ENCODE measurements at places on chromosomes 7 and 10.

GRCh38 chr10:76778914-76779795, 858.5 kb downstream of the KCNMA1 start:
- DNase-seq: no peak

- DNase-seq: no peak
Observed at GRCh38 chr10:76436401-76436811, 1005.0 kb downstream of the LRMDA start.

DNA sequence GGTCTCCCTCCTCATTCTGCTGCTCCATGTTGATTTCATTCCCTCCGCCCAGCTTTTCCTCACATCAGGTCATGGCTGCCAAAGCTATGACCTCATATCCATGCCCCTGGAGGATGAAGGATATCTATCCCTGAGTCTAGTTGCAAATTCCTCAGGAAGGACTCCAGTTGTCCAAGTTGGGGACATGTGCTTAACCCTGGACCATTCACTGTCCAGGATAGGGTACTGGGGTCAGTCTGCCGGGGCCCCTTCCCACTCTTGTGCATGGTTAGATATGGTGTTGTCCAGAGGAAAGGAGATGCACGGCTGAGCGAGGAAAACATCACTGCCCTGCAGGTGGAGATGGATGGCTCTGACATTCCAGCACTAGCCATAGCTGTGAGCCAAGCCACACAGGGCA, 51.9 kb upstream of the COMTD1 start:
- DNase-seq: no peak

DNA sequence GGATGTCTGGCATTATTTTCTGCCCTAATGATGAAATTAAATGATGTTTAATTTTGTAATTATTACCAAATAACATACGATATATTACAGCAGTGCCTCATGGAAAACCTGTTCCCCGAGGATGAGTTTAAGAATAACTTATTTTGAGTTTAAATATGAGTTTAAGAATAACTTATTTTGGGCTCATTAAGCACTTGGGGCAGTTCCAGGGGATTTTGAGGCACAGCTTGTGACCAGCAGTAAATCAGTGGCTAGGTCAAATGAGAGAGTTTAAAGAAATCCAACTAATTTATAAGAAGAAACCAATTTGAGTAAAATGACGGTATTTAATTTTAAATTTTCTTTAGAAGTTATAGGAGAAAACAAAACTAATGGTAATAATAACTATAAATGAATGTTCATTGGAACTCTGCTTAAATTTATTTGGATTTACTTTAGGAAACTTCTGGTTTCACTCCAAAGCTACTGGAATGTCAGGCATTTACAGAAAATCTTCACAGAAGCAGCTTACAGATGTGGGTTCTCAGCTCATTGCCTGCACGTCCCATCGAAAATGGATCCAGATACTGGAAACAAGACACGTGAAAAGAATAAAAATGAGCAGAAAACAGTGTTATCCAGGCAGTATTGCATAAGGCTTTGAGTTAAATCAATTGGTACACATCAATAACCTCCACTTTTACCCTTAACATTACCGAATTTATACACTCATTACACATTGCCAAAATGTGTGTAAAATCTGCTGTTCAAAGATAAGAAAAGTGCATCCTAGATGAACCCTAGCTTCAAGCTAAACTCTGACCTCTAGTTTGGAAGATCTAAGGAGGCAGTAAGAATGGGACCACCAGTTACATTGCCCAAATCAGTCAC, 784.5 kb upstream of the IGFBP3 start:
- no peak for DNase-seq

DNA sequence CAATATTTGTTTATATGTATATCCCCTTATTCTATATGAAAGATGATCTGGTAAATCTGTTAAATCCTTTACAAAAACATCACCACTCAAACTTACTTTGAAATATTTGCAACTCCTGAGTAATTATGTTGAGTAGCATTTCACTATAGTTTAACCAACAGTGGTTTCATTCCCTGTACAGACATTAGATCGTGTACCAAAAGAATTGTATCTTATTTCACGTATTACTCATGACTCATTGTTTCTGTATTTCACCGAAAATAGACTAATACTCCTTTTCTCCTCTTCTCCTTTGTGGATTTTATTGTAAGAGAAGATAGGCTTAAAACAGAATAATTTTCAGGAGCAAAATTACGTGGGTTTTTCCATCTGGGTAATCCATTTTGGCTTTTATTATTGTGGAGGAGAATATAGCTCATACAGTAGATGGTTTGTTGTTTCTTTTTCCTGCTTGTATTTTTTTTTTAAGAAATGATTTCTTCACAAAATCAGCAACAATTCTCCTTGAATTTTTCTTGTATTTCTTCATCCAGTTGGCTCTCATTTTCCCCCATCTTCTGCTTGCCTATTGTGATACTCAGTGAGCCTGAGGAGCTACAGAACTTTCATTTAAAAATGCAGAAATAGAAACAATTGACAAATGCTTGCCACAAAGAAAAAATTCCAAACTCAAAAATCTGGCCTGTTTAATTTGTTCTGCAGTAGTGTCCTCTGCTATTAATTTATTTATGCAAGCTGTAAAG, 90.6 kb upstream of the OIT3 start:
- DNase-seq: no peak

Measured in activated naive CD4-positive, alpha-beta T cell (primary cell).